ENCODE measurements at places on chromosomes 3 and 15. TPM values are rescaled to one million over a fixed set of nuclear protein-coding genes. Genes with fewer than 3 reads are reported as not detected.

Gene IL5RA
- not detected for total RNA-seq

Gene MAP1A
- 0.86 TPM for total RNA-seq

- peaks cover 5% of the 10 kb centered on the region for H3K4me1 ChIP-seq
- no peak overlapping the region for H3K4me3 ChIP-seq
- H3K27me3 ChIP-seq: no peaks in the 10 kb centered on the region
- H3K27ac ChIP-seq: no peak overlapping the region
- DNase-seq: no peak
- H3K36me3 ChIP-seq: peaks cover 20% of the 10 kb centered on the region
Measured at GRCh38 chr3:195221015-195221853, 49.7 kb downstream of the XXYLT1 start.

GRCh38 chr3:111465081-111465670 lies 76.8 kb upstream of the CD96 start:
- no peak overlapping the region for H3K4me3 ChIP-seq
- H3K36me3 ChIP-seq: no peaks in the 10 kb centered on the region
- H3K27ac ChIP-seq: no peak overlapping the region
- H3K4me1 ChIP-seq: peaks cover 3% of the 10 kb centered on the region
- no peaks in the 10 kb centered on the region for H3K27me3 ChIP-seq
- no peak for DNase-seq

DNA sequence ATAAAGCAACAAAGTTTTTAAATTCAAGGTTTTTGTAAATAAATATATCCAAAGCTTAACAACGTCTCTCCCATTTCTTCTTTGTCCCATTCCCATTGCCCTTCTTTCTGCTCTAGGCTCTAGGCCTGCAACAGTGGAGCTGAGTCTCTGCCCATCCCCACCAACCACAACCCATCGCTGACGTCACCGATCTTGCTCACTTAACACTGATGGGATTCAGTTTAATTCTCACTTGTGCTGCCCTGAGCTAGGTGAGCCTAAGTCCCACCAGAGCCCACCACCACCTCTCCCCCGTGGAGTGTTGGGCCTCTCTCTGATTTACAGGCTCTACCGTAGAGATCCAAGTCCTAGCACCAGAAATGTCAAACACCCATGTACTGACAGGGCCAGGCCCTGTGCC lies 61.3 kb upstream of the RAB6B start:
- H3K27ac ChIP-seq: no peak overlapping the region
- H3K4me1 ChIP-seq: no peaks in the 10 kb centered on the region
- no peaks in the 10 kb centered on the region for H3K36me3 ChIP-seq
- no peak for DNase-seq
- no peak overlapping the region for H3K4me3 ChIP-seq

DNA sequence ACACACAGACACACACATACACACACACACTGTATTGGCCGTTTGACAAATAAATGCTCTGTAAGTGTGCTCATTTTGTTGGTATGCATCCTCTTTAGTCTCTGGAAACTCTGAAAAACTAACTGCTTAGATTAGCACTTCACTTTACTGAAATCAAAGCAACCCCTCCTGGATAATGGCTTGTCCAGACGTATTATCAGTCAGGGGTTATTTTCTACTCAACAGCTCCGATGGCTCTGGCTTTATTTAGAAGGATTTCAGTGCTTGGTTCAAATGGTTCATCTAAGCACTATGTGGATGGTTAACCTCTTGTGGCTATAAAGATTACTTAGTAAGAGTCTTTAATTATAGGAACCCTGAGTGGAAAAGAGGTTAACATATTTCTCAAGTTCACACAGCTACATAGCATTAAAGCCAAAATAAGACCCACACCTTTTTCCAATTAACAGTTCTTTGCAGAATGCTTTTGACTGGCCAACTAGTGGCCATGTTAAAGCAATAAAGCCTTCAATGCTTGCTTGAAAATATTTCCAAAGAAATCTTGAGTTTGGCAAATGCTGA lies 516.1 kb upstream of the NAALADL2 start:
- no peaks in the 10 kb centered on the region for H3K27me3 ChIP-seq
- H3K27ac ChIP-seq: no peak overlapping the region
- no peaks in the 10 kb centered on the region for H3K4me1 ChIP-seq
- H3K36me3 ChIP-seq: no peaks in the 10 kb centered on the region
- no peak overlapping the region for H3K4me3 ChIP-seq

DNA sequence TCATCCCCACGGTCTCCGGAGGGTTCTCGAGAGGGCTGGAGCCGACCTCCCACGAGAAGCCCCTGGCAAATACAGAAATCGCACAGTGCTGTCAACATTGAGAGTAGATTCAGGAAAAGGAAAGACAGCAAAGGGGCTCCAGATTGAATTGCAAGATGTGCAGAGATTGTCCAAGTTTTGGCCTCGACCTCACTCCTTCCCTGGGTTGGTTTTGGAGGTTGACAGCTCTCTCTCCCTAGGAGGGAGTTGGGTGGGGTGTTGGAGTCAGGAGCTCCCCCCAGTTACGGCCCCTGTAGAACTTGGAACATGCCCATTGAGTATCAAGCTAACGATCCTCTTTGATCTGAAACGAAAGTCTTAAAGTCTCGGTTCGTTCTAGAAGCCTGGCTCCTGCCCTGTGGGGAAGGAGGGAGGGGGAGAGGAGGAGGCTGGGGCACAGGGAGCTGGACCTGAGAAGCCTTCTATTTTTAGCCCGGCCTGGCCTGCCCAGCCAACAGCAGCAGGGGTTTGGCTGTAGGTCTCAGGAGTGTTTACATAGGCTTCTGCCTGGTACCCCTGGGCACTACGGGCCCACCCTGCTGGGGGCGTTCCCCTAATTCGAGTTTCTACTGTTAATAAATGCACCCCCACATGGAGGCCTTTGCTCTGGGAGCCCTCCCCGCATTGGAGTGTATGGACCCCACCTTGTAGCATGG lies 672 bp upstream of the KY start:
- no peak for DNase-seq
- H3K27ac ChIP-seq: no peak overlapping the region
- H3K4me3 ChIP-seq: no peak overlapping the region
- peaks cover 17% of the 10 kb centered on the region for H3K27me3 ChIP-seq
- H3K4me1 ChIP-seq: peaks cover 2% of the 10 kb centered on the region
- no peaks in the 10 kb centered on the region for H3K36me3 ChIP-seq

DNA sequence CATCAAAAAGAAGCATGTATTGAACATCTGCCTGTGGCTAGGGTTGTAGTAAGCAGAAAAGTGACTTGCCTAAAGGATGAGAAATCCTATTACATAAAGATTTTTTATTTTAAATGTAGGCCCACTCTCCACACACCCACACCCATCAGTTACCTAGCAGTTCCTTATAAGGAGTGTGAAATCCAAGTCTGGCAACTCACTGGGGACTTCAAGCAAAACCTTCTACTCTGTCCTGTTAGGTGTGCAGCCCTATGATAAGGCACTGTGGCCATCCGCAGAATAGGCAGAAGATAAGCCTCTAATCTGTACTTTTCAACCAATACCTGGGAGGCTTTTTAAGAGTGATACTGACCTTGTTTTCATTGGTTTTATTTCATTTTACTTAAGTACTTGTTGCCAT lies 52.7 kb upstream of the TJP1 start:
- no peaks in the 10 kb centered on the region for H3K36me3 ChIP-seq
- no peak overlapping the region for H3K27ac ChIP-seq
- H3K4me3 ChIP-seq: no peak overlapping the region
- peaks cover 10% of the 10 kb centered on the region for H3K27me3 ChIP-seq
- DNase-seq: no peak

DNA sequence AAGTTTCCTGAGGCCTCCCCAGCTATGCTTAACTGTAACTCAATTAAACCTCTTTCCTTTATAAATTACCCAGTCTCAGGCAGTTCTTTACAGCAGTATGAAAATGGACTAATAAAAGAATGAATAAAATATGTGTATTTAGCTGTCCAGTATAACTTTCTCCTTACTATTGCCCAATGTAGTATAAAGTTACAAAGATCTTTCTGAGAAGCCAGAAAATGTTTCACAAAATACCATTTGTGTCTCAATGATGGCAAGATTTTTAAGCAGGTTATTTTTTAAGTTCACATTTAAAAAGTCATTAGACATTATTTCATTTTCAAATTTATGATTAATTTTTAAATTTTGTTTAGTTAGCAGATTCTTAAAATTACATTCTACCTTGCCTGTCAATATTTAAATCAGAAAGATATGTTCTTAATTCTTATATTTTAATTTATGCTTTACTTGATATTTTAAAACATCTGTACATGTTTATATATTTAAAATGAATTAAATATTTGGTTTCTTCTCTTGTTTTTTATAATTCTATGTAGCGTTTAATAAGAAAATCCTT lies 189.2 kb downstream of the GBE1 start:
- H3K4me1 ChIP-seq: no peaks in the 10 kb centered on the region
- H3K27me3 ChIP-seq: no peaks in the 10 kb centered on the region
- peaks cover 41% of the 10 kb centered on the region for H3K36me3 ChIP-seq
- no peak for DNase-seq
- H3K4me3 ChIP-seq: no peak overlapping the region
